ENCODE measurements at places on chromosomes 5 and 9. TPM values are rescaled to one million over a fixed set of nuclear protein-coding genes. Genes with fewer than 3 reads are reported as not detected.

NR5A1 gene
- total RNA-seq, result 73.6 TPM

CCDC192 gene
- 1.4 TPM for total RNA-seq

- H3K4me3 ChIP-seq, result no peak overlapping the region
- H3K27me3 ChIP-seq, result no peaks in the 10 kb centered on the region
- H3K27ac ChIP-seq, result no peak overlapping the region
- H3K36me3 ChIP-seq, result no peaks in the 10 kb centered on the region
Measured at GRCh38 chr5:167725741-167726140, 565.7 kb upstream of the WWC1 start.

DNA sequence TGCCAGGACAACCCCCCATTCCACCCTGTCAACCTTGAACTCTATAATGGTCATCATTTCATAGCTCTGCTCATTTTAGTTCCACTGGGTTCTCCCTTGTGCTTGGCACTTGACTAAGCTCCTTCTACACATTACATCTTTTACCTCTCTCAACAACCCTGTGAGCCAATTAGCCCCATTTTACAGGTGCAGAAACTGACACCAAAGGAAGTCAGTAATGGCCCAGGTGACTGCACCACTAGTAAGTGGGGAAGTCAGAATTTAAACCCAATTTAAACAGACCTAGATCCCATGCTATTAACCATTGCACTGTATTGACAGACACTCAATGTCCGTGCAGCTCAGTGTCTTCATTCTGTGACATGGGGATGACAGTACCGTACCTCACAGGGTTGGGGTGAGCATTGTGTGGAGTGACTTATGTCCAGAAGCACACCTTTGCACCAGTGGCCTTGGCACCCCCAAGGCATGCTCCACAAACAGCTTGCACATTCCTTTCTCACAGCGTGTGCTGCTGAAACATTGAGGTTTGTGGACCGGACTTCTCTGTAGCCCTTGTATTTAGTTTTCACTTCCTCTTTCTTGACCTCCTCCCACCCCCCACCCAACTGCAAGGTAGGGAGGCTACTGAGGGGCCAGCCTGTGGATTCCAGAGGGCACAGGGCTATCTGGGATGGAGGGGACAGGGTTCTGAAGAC is 23.1 kb downstream of the IRF1 start:
- H3K4me3 ChIP-seq, result no peak overlapping the region
- H3K36me3 ChIP-seq, result no peaks in the 10 kb centered on the region
- peaks cover 25% of the 10 kb centered on the region for H3K4me1 ChIP-seq
- H3K27me3 ChIP-seq, result no peaks in the 10 kb centered on the region
- no peak overlapping the region for H3K27ac ChIP-seq

GRCh38 chr5:170151097-170151831 is 45.6 kb downstream of the FOXI1 start:
- DNase-seq, result no peak
- H3K36me3 ChIP-seq, result no peaks in the 10 kb centered on the region
- no peak overlapping the region for H3K27ac ChIP-seq
- H3K27me3 ChIP-seq, result no peaks in the 10 kb centered on the region

DNA sequence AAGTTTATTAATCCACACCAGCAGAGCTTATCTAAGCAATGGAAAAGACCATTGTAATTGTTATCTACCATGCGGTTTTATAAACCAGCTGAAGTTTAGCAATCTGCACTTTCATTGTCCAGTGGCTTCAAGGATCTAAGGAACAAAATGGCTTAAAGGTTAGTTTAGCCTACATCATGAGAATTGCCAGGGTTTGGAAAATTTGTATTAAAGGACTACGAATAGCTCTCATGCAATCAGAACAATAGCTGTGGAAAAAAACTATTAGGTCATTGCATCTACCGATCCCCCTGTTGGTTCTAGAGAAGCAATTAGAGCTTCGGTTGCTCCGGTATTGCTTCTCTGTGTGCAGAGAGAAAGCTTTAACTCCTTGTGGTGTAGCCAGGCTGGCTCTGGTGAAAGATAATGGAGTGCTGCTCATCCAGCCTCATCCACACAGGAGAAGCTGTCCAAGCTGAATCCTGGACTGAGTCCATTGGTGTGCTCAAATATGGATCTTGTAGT is 86.3 kb upstream of the SLC12A2 start:
- no peaks in the 10 kb centered on the region for H3K27me3 ChIP-seq
- peaks cover 10% of the 10 kb centered on the region for H3K4me1 ChIP-seq
- no peak overlapping the region for H3K27ac ChIP-seq
- H3K4me3 ChIP-seq, result no peak overlapping the region
- no peak for DNase-seq
- H3K36me3 ChIP-seq, result no peaks in the 10 kb centered on the region

DNA sequence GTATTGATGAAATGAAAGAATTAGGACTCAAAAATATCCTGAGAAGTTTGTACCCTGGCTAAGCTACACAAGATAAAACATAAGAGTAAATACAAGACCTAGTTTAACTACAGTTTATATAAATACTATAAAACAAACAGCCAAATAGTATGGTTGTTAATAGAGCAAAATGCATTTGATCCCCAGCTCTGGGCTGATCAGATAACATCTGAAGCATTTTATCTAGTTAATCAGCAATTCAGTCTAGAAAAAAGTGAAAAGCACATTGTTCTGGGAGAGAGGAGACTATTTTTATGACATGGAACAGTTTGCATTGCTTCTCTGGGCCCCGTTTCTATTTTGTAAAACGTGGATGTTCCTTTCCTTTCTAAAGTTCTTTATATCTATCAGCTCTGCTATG is 139.6 kb upstream of the RORB start:
- no peaks in the 10 kb centered on the region for H3K27me3 ChIP-seq
- no peak overlapping the region for H3K27ac ChIP-seq
- no peak overlapping the region for H3K4me3 ChIP-seq
- no peak for DNase-seq
- no peaks in the 10 kb centered on the region for H3K4me1 ChIP-seq

DNA sequence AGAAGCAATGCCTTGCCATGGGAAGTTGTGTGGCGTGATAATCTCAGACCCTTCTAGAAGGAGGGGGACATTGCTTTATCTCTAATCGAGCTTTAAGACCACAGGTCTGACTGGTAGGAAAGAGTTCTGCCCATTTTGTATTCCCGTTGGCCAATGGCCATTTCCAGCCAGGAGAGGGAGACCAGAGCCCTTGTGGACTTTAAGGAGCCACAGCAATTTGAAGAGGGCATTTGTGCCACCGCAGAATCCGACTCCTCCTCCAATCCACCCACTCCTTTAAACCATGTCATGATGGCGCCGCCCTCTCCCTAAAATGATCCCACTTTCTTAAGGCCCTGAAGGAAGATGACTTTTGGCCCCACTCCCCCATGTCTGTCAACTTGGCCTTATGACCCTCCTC is 560.5 kb upstream of the ADAMTS16 start:
- no peaks in the 10 kb centered on the region for H3K27me3 ChIP-seq
- no peak overlapping the region for H3K4me3 ChIP-seq
- no peak for DNase-seq
- no peaks in the 10 kb centered on the region for H3K4me1 ChIP-seq
- no peaks in the 10 kb centered on the region for H3K36me3 ChIP-seq

GRCh38 chr5:78547731-78548615 is 100.6 kb downstream of the LHFPL2 start:
- no peaks in the 10 kb centered on the region for H3K36me3 ChIP-seq
- H3K4me3 ChIP-seq, result no peak overlapping the region
- no peaks in the 10 kb centered on the region for H3K27me3 ChIP-seq
- peak; percentile 94 for DNase-seq
- peaks cover 21% of the 10 kb centered on the region for H3K4me1 ChIP-seq
- H3K27ac ChIP-seq, result peak overlapping the region; percentile 63

DNA sequence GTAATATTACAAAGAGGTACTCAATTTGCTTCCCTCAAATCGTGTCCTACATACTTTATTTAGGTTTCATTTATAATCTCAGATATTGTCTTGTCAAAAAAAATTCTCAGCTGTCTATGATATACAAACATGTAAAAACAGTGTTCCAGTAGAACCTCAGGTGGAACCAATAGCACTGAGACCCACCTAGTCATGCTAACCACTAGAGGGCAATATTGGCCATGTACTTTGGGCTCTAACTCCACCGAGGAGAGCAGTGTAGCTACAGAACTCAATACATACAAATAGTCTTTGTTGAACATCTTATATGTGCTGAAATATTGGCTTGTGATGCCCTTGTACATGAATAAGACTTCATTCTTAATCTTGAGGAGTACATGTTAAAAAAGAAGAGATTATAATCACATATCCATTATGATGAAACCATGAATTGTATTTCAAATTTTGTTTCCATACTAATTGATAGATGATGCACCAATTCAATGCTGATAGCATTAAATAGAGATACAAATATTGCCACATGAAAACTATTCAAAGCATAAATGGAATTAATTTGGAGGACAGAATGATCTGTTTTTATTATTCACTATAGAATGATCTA is 71.2 kb upstream of the CNTLN start:
- H3K27ac ChIP-seq, result no peak overlapping the region
- H3K4me1 ChIP-seq, result no peaks in the 10 kb centered on the region

GRCh38 chr5:119583684-119584083 is 45.7 kb upstream of the FAM170A start:
- no peak for DNase-seq
- no peaks in the 10 kb centered on the region for H3K36me3 ChIP-seq
- no peaks in the 10 kb centered on the region for H3K27me3 ChIP-seq
- no peak overlapping the region for H3K4me3 ChIP-seq

DNA sequence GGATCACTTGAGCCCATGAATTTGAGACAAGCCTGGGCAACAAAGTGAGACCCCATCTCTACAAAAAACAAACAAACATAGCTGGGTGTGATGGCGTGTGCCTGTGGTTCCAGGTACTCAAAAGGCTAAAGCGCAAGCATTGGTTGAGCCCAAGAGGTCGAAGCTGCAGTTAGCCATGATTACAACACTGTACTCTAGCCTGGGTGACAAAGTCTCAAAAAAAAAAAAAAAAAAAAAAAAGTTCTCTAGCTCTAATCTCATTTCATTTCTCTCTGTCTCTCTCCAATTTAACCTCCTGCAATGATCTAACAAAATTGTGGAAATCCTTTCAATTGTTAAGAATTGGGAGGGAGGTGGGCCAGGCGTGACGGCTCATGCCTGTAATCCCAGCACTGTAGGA is 33.3 kb downstream of the LPAR1 start:
- H3K4me3 ChIP-seq, result no peak overlapping the region
- no peaks in the 10 kb centered on the region for H3K4me1 ChIP-seq
- H3K27me3 ChIP-seq, result no peaks in the 10 kb centered on the region

GRCh38 chr5:6652025-6652424 is 18.8 kb downstream of the SRD5A1 start:
- no peaks in the 10 kb centered on the region for H3K27me3 ChIP-seq
- DNase-seq, result no peak
- no peak overlapping the region for H3K4me3 ChIP-seq
- H3K4me1 ChIP-seq, result no peaks in the 10 kb centered on the region
- no peak overlapping the region for H3K27ac ChIP-seq
- H3K36me3 ChIP-seq, result no peaks in the 10 kb centered on the region

GRCh38 chr5:31079668-31080067 is 113.8 kb upstream of the CDH6 start:
- no peak overlapping the region for H3K27ac ChIP-seq
- H3K27me3 ChIP-seq, result no peaks in the 10 kb centered on the region
- H3K4me1 ChIP-seq, result no peaks in the 10 kb centered on the region
- DNase-seq, result no peak
- H3K4me3 ChIP-seq, result no peak overlapping the region
- H3K36me3 ChIP-seq, result no peaks in the 10 kb centered on the region

DNA sequence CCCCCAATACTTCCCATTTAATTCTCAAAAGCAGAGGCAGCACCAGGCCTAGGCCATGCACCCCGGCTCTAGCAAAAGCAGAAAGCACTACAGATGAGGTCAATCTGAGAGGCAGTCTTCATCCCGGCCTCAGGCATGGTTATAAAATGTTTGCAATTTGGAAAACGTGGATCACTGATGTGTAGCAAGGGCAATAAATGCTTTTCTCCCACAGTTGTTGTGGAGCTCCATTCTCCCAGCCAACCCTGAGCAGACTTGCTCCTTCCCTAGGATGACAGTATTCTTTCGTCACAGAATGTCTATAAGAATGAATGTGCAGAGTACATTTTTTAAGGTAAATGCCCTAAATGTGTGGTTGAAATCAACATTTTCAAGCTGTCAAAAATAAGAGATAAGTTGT is 157.3 kb upstream of the DAPK1 start:
- H3K27ac ChIP-seq, result no peak overlapping the region
- no peaks in the 10 kb centered on the region for H3K36me3 ChIP-seq
- peaks cover 5% of the 10 kb centered on the region for H3K4me1 ChIP-seq
- no peak for DNase-seq

- DNase-seq, result no peak
- no peaks in the 10 kb centered on the region for H3K36me3 ChIP-seq
- no peaks in the 10 kb centered on the region for H3K27me3 ChIP-seq
- no peak overlapping the region for H3K27ac ChIP-seq
- H3K4me3 ChIP-seq, result peak overlapping the region; percentile 46
Measured at GRCh38 chr5:148825716-148826052, 727 bp upstream of the ADRB2 start.

DNA sequence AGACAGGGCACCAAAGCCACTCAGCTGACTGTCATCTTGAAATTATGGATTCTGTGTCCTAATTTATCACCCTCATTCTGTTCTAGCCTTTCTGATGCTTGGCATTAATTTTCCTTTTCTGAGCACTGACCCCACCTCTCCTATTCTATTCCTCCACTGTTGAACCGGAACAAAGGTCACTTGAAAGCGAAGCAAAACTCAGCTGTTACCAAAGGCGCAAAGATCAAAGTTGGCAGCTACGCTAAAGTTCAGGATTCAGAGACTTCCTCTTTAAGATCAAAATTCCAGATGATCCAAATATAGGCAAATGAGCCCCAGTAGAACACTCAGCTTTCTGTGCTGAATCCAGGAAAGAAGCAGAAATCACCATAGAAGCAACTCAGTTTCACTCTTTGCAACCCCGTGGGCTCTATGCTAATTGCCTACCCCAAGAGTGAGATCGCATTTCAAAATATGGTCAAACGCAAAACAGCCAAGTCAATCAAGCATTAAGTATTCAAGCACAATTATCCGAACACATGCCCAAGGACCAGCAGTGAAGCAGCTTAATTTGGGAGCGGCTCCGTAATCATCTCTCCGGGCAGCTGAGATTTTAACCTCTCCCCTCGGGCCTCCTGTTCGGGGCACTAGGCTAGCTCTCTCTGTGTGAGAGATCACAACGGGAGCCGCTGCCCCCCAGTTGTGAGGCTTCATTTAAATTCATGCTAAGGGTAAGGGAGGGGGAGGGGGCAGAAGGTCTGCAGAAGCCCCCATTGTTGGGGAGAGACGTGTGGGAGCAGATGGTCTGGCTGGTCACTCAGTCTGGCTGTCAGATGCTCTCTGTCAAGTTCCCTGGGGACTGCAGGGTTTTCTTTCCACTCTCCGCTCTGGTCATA is 288.6 kb downstream of the ELAVL2 start:
- no peak overlapping the region for H3K4me3 ChIP-seq
- no peaks in the 10 kb centered on the region for H3K36me3 ChIP-seq
- H3K27ac ChIP-seq, result no peak overlapping the region
- no peaks in the 10 kb centered on the region for H3K27me3 ChIP-seq
- DNase-seq, result no peak
- H3K4me1 ChIP-seq, result peaks cover 3% of the 10 kb centered on the region

- no peaks in the 10 kb centered on the region for H3K4me1 ChIP-seq
- DNase-seq, result no peak
- H3K36me3 ChIP-seq, result no peaks in the 10 kb centered on the region
- H3K27me3 ChIP-seq, result no peaks in the 10 kb centered on the region
- no peak overlapping the region for H3K27ac ChIP-seq
- no peak overlapping the region for H3K4me3 ChIP-seq
Measured at GRCh38 chr5:31244921-31245320, 51.4 kb downstream of the CDH6 start.
